ENCODE measurements at places on chromosomes 1 and 21.

- no peak for DNase-seq
These were observed 19.7 kb downstream of the BRINP2 start for GRCh38 chr1:177190308-177190970.

GRCh38 chr1:81878538-81878937, 77.8 kb downstream of the ADGRL2 start:
- DNase-seq, result no peak

- no peak for DNase-seq
These were observed 45.1 kb downstream of the GRIK3 start for GRCh38 chr1:36989241-36989640.

DNA sequence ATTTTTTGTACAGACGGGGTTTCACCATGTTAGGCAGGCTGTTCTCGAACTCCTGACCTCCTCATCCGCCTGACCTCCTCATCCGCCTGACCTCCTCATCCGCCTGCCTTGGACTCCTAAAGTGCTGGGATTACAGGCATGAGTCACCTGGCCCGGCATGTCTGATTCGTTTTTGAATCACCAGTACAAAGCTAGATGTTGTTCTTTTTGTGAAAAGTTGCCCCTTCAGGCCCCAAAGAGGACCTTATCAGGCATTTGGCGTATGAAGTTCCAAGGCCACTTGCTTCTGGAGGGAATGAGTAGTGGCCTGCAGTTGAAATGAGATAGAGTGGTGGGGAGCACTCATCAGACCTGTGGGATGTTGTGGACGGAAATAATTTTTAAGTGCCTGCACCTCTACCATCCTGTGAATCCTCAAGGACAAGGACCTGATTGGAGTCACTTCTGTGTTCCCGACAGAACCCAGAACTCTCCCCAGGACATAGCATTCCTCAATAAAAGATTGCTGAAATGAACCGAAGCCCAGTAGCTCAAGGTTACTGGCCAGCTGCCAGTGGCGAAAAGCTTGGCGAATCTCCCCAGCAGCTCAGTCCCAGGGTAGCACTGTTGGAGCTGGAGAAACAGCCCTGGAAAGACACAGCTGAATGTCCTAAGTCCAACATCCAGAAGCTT, 50.1 kb downstream of the NDUFS5 start:
- DNase-seq, result no peak

DNA sequence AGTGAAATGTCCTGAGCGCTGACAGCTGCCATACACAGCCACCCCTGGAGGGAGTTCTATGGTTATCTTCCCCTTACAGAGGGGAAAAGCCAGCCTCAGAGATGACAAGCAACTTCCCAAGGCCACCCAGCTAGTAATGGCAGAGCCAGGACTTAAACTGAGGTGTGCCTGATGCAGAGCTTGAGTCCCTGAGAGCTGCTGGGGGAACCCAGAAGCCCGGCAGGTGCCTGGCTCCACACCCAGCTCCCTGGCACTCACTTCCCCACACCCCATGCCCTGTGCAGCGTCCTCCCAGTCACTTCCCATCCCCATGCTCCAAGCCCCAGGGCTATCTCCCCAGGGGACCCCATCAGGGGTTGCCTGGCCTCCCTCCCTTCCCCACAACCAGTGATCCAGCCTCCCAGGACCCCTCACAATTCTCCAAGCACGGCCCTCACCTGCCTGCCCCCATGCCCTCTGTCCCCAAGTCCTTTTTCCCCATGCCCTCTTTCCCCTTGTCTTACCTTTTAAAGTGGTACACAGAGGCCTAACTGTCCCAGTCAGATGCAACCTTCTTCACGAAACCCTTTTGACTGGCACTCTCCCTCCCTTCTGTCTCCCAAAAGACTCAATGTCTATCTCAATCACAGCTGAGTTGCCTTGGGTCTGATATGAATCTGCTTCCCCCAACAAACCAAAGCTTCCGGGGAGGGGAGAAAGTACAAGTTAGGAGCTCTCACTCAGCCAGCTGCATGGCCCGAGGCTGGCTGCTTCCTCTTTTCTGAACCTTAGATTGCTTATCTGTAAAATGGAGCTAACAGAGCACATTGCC, 39.8 kb upstream of the LRP8 start:
- DNase-seq, result no peak

DNA sequence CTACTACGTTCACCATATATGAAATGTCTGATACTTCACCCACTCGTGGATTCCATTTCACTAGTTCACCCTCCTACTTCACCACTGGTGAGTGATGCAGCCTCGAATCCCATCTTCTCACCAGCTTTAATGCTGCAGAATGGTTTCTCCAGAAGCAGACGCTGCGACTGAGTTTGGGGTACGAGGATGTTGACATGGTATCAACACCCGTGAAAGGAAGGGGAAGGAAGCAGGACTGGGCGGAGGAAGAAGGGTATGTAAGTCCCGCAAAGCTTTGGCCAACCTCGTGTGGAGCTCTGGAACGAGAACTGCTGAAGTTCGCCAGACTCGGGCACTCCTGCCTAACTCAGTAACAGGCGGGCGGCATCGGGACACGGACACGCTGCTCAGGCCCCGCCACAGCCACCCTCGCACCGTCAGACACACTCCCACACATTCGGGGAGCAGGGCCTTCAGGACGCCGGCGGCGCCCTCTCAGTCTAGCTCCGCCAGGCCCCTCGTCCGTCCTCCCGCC, 833 bp upstream of the DIP2A start:
- no peak for DNase-seq

- DNase-seq, result no peak
These were observed 401.7 kb upstream of the LYPLAL1 start for GRCh38 chr1:218771931-218772330.

DNA sequence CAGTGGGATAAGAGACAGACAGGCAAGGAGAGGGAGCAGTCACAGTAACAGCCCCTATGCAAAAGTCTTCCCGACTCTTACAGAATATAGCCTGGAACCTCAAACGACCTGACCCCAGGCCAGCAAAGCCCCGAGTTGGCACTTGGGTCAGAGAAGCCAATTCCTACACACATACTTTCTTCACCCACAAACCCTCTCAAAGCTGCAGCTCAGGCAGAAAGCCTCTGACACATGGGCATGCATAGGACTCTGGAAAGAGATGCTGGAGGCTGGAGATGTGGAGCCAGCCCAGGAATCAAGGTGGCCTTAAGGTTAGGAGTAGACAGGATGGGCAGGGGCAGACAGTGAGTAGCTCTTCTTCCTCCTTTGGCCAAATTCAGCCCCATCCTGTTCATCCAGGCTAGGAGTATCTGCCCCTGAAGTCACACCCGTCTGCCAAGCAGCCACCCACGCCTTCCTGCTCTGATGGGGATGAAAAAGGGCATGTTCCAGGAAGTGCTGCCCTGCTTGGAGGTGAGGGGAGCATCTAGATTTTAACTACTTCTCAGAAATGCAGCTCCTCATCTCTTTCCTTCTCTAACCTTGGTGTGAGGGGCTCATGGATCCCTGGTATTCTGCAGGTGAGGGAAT, 7.8 kb downstream of the SLC41A1 start:
- DNase-seq, result no peak

GRCh38 chr1:69702085-69702484, 134.4 kb downstream of the LRRC7 start:
- no peak for DNase-seq
